NCI-H345 (cell line): ENCODE measurements at places on chromosomes 6 and 20.

GRCh38 chr6:129853996-129854711 is 7.0 kb downstream of the TMEM244 start:
- no peak for DNase-seq

- DNase-seq = no peak
These were observed 24.6 kb upstream of the GTSF1L start for GRCh38 chr20:43751167-43752050.

DNA sequence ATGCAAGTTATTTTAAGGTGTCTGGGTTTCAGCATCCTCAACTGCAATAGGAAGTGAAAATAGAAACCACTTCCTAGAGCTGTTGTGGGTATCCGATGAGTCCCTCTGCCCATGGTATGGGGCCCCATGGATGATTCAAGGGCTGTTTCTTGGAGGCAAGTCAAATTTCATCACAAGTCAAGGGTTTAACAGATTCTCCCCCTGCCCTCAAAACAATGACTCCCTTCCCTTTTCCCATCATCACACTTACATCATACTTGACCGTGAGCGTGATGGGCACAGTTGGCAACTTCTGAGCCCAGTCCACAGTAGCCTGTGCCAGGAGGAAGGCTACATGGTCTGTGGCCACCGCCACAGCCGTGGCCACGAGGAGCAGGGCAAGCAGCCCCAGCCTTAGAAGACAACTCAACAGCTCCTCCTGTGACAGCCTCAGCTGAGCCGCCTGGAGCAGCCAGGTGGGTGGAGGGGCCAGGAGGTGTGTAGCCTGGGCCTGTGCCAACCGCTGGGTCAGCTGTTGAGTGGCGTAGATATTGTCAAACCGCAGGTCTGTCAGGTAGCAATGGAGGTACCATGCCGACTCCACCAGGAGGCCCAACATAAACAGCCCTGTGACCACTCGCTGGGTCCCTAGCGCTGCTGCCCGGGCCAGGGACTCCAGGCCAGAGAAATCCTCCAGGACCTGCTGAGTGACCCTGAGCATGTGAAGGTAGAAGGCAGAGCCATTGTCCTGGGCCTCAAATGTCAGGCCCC is 5.2 kb downstream of the OCSTAMP start:
- no peak for DNase-seq

DNA sequence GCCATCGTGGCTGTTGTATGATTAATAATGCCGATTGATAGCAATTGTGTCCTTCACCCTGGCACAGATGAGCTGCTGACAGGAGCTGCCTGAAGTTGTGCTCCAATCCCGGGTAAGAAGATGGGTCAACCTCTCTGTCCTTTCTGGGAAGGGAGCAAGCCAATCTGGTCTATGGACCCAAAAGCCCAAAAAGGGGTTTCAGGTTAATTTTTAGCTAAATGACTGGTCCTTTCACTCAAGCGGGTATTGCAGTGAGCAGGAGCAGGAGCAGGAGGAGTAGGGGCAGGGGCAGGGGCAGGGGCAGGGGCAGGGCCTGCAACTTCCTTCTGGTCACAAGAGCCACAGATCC is 164.8 kb downstream of the TAF4 start:
- no peak for DNase-seq

DNA sequence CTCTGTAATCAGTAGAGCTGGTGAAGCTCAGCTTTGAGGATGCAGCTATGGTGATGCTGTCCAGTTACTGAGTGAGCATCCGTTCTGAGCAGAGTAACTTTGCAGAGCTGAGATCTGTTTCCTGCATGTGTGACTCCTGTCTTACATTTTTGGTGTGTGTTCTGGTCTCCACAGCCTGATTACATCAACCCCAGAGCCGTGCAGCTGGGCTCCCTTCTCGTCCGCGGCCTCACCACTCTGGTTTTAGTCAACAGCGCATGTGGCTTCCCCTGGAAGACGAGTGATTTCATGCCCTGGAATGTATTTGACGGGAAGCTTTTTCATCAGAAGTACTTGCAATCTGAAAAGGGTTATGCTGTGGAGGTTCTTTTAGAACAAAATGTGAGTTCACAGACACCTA is 81.6 kb downstream of the FAM120B start:
- no peak for DNase-seq

- DNase-seq = no peak
These were observed 200.9 kb downstream of the BACH2 start for GRCh38 chr6:90095788-90096187.

DNA sequence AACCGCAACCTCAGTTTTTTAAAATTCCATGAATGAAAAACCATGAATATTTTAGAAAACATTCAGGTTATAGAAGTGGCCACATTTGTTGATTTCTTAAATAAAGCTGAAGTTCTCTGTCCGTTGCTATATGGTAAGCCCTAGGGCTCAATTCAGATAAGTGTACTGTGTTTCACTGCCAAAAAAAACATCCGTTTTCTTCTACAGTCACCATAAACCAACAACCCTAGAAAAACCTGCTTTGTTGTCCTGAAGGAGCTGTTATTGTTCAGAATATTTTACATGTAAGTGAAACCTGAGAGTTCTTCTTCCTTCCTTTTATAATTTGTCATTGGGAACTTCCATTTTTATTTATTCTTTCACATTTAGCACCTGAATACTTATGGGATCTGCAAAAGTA is 274.1 kb downstream of the TFAP2A start:
- peak; percentile 25 for DNase-seq

DNA sequence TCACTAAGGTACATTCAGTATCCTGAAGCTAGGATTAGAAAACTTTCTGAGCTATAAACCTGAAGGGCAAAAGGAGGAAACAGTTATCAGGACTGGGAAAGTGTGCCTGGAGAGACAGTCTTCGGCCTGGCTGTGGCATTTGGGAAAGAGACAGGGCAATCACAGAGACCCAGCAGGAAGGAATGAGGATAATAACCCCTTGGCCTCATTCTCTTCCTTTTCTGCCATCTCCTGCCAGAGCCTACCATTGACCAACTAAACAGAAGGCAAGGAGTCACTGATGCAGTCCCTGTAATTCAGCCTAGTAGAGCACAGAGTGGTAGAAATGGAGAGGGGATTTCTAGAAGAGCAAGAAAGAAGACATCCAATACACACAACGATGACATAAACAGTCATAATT is 359.4 kb downstream of the HDGFL1 start:
- no peak for DNase-seq

DNA sequence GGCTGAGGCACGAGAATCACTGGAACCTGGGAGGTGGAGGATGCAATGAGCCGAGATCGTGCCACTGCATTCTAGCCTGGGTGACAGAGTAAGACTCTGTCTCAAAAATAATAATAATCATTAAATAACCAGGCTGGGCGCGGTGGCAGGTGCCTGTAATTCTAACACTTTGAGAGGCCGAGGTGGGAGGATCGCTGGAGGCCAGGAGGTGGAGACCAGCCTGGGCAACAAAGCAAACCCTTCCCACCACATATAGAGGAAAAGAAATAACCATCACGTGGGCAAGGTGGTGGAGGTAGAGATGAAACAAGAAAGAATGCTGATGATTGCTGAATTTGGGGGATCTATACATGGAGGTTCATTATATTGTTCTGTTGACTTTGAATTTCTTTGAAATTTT is 63.4 kb upstream of the PIM1 start:
- DNase-seq = no peak

DNA sequence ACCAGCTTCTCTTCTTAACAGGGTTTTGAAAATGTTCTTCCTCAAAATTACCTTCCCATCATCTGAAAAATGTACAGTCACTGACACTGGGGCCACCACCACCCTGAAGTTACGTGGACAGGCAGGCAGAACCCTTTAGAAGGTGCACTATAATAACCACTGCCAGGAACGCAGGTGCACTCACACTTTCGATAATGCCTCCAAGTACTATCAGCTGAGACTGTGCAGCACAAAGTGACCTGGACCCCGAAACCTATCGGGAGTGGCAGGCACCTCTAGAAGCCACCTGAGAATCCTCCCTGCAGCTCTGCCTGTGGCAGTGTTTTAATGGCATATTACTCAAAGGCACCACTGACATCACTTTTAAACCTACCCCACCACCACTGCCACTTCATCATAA is 66.4 kb downstream of the TRERF1 start:
- no peak for DNase-seq

- DNase-seq = no peak
These were observed 41.9 kb downstream of the KCTD20 start for GRCh38 chr6:36484736-36485135.

DNA sequence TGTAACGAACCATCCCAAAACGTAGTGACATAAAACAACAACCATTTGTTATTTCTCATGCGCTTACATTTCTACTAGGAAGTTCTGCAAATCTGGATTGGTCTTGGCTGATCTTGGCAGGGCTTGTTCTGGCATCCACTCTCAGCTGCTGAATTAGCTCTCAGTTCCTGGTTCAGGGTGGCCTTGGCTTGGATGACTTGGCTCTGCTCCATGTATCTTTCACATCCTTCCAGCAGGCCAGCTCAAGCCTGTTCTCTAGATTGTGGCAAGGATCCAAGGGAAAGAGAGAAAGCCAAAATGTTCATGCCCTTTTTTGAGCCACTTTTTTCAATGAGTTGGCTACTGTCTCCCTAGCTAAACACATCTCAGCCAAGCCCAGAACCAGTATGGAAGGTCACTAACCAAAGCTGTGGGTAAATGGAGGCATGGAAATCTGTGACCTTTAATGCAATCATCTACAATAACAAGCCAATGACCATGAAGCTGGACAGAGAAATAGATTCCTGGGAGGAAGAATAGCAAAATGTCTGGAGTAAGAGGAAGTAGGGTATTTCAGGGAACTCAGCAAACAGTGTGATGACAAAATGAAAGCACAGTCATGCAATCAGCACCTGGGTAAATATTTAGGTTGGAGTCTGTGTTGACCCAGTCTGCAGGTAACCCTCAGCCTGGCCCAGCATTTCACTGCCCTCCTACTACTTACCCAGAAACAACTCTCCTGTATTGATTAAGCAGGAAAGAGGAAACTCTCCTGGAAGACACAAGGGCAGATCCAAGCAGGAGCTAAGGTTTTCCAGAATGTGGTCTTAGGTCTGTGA is 32.7 kb upstream of the SNAP25 start:
- DNase-seq = peak; percentile 68

DNA sequence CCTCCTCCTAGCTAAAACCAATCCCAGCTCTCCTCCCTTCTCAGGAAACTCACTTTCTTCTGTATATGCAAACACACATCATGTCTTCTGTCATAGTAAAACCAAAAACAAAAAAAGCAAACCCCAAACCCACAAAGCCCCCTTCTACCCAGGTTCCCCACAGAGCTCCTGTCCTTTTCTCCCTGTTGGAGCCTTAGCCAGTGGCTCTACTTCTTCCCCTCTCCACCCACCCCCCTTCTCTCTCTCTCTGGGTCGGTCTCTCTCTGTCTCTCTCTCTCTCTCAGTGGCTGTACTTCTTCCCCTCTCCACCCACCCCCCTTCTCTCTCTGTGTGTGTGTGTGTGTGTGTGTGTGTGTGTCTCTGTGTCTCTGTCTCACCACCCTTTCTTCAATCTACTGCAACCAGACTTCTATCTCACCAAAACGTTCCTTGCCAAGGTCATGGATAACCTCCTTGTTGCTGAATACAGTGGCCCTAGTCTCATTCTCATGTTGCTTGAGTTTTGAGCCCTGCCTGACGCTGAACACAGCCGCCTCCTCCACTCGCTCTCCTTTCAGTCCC is 8.7 kb upstream of the OSER1 start:
- no peak for DNase-seq

DNA sequence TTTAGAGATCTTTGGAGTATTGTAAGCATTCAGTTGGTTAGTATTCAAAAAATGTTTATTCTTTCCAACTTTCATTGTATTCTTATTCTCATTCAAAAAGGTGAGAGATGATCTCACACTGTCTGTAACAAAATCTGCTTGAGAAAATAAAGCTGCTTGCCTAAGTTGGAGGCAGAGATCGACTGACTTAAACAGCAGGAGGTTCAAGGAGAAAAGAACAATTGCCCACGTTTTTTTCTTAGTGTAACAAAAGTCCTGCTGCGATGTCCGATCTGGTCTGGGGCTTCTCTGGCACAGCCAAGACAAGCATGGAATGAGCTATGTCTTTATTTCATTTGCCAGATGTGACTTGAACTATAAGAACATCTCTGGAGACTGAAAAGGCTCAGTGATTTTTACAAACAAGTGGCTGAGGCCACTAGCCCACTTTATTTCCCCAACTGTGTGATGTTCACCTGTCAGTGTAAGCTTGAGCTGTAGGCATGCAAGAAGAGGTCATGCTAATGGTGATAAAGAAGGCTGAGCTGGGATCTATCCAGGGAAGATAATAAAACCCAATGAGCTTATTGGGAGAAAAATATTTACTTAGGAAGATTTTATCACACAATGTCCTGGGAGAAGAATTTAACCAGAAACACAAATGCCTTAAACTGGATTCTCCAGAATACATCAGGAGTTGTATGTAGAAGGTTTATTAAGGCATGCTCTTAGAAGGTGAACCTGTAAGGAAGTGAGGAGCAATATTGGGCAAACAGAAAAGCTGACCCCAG is 580.1 kb upstream of the BTBD3 start:
- DNase-seq = no peak

- no peak for DNase-seq
These were observed 71.8 kb downstream of the ARHGAP18 start for GRCh38 chr6:129638055-129638684.

- no peak for DNase-seq
These were observed 1.5 kb upstream of the TPBG start for GRCh38 chr6:82362144-82362543.

DNA sequence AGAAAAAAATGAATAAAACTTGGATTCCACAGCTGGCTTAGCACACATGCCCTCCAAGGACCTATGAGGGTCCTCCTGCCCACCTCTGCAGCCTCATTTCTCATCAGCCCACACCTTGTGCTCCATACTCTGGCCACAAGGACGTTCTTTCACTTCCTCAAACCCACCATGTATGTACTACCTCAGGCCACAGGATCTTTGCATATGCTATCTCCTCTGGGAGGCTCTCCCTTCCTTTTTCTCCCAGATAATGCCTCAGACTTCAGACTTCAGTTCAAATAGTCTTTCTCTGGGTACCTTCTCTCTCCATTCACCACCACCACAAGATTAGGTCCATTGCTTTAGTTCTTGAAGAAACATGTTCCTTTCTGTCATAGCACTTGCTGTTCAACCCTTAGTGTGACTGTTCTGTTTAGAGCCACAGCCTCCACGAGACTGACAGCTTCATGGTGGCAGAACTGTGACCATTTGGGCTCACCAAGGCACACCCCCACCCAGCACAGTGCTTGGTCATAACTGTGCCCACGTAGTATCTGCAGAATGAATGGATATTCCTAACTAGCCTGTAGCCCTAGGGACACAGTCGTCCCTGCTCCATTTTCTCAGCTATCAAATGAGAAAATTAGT is 146.7 kb upstream of the LRFN2 start:
- DNase-seq = no peak

DNA sequence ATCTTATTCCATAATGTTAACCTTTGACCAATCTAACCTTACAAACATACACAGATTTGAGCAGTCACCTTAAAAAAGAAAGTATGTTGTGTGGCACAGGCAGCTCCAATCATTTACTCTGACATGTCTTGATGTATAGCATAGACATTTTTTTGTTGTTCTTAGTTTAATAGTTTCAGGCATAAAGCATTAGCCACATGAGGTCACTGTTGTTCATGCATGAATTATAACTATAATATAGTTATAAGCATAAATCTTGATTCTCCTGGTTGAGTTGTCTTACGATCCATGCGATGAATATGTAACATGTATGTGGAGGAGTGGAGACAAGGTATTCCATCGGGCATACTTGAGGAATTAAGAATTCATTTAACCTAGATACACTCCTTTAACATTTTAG is 26.1 kb upstream of the NKAIN2 start:
- DNase-seq = peak; percentile 26
